Activated CD4-positive, alpha-beta T cell treated with anti-CD3 and anti-CD28 coated beads, Interleukin-2, amount 10 ng/mL, durations not matched to agents 24 days and 14 days (primary cell): ENCODE measurements at places on chromosomes 5 and 9. TPM values are rescaled to one million over a fixed set of nuclear protein-coding genes. Genes with fewer than 3 reads are reported as not detected.

GRCh38 chr5:65862384-65862783 lies 64.0 kb upstream of the ERBIN start:
- H3K27me3 ChIP-seq, result peaks cover 2% of the 10 kb centered on the region
- H3K36me3 ChIP-seq, result no peaks in the 10 kb centered on the region
- H3K4me3 ChIP-seq, result no peak overlapping the region
- no peak for DNase-seq

- H3K27me3 ChIP-seq, result no peaks in the 10 kb centered on the region
- H3K27ac ChIP-seq, result no peak overlapping the region
Measured at GRCh38 chr9:69131682-69132081, 42.4 kb upstream of the TJP2 start.

DNA sequence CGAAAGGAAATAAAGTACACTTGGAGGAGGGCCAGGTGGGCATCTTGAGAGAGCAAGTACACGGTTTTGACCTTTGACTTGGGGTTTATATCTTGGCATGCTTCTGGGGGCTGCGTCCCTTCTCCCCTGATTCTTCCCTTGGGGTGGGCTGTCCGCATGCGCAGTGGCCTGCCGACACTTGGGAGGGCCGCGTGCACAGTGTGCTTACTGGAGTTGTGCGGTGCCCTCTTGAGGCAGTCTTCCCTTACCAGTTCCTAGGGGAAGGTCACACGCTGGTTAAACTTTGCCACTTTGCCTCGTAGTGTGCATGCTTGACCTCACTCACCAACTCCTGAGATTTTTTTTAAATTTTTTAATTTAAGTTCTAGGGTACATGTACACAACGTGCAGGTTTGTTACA lies 4.3 kb upstream of the CLPTM1L start:
- peaks cover under 1% of the 10 kb centered on the region for H3K36me3 ChIP-seq
- H3K27ac ChIP-seq, result no peak overlapping the region
- DNase-seq, result no peak
- H3K27me3 ChIP-seq, result peaks cover 8% of the 10 kb centered on the region
- no peak overlapping the region for H3K4me3 ChIP-seq

GRCh38 chr9:114681594-114682332 lies at the start of gene TEX48:
Gene TEX48, minus strand, starts transcription at chr9:114682192. Its CDS starts 10,469 bp downstream, at chr9:114671723.
- H3K36me3 ChIP-seq, result peaks cover 14% of the 10 kb centered on the region
- H3K4me3 ChIP-seq, result peak within 1 kb of the TSS; percentile 39
- H3K4me1 ChIP-seq, result peaks cover 66% of the 10 kb centered on the region
- H3K27me3 ChIP-seq, result no peaks in the 10 kb centered on the region

GRCh38 chr5:68225911-68226545 lies 10.5 kb downstream of the PIK3R1 start:
- H3K27me3 ChIP-seq, result no peaks in the 10 kb centered on the region
- H3K27ac ChIP-seq, result peak overlapping the region; percentile 4
- H3K4me3 ChIP-seq, result no peak overlapping the region

DNA sequence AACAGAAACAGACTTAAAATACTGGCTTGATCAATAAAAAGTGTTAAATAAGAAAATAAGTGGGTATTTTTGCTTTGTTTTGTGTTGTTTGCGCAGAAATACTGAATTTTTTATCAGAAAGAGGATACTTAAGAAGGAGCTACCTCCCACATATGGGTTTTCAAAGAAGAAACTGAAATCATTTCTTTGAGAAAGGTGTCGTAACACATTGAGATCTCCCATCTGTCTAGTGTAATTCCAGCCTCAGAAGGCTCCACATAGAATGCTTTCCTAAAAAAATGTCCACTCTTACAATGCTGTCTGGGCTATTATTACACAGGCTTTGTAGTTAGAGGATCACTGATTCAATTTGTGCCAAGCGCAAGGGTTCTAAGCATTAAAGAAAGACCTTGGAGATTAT lies 226.2 kb downstream of the EPB41L4A start:
- peaks cover 25% of the 10 kb centered on the region for H3K27me3 ChIP-seq
- no peak overlapping the region for H3K4me3 ChIP-seq
- no peak for DNase-seq
- H3K36me3 ChIP-seq, result no peaks in the 10 kb centered on the region

GRCh38 chr9:87491523-87491922 lies 6.1 kb upstream of the DAPK1 start:
- no peaks in the 10 kb centered on the region for H3K36me3 ChIP-seq
- H3K4me3 ChIP-seq, result no peak overlapping the region
- no peak overlapping the region for H3K27ac ChIP-seq
- peaks cover 27% of the 10 kb centered on the region for H3K27me3 ChIP-seq
- no peak for DNase-seq

GRCh38 chr9:89723469-89724100 lies 118.8 kb downstream of the GADD45G start:
- H3K36me3 ChIP-seq, result peaks cover 26% of the 10 kb centered on the region
- H3K4me3 ChIP-seq, result no peak overlapping the region
- no peak overlapping the region for H3K27ac ChIP-seq
- H3K27me3 ChIP-seq, result no peaks in the 10 kb centered on the region

GRCh38 chr9:34311499-34312185 lies 17.4 kb downstream of the KIF24 start:
- no peak overlapping the region for H3K4me3 ChIP-seq
- DNase-seq, result no peak
- H3K27me3 ChIP-seq, result no peaks in the 10 kb centered on the region
- no peak overlapping the region for H3K27ac ChIP-seq

DNA sequence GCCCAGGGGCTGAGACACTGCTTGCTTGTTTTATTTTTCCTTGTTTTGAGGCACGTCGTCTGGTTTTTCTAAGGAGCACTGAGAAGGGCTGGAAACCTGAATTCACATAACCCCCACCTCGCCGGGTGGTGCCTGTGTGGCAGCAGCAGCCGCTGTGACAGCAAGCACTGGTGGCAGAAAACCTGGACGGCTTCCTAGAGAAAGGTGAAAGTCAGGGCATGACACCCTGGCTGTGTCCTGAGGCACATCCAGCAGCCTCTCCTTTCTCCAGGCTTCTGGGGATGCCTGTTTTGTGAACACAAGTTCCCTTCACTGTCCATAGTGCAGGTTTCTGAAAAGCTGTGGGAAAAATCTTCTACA lies 29.2 kb downstream of the MRPL36 start:
- no peak overlapping the region for H3K4me3 ChIP-seq
- no peaks in the 10 kb centered on the region for H3K36me3 ChIP-seq
- H3K4me1 ChIP-seq, result peaks cover 4% of the 10 kb centered on the region
- peaks cover 13% of the 10 kb centered on the region for H3K27me3 ChIP-seq

GRCh38 chr9:22693156-22693555 lies 246.5 kb downstream of the DMRTA1 start:
- DNase-seq, result no peak
- H3K4me1 ChIP-seq, result no peaks in the 10 kb centered on the region
- H3K27me3 ChIP-seq, result no peaks in the 10 kb centered on the region
- H3K36me3 ChIP-seq, result no peaks in the 10 kb centered on the region

DNA sequence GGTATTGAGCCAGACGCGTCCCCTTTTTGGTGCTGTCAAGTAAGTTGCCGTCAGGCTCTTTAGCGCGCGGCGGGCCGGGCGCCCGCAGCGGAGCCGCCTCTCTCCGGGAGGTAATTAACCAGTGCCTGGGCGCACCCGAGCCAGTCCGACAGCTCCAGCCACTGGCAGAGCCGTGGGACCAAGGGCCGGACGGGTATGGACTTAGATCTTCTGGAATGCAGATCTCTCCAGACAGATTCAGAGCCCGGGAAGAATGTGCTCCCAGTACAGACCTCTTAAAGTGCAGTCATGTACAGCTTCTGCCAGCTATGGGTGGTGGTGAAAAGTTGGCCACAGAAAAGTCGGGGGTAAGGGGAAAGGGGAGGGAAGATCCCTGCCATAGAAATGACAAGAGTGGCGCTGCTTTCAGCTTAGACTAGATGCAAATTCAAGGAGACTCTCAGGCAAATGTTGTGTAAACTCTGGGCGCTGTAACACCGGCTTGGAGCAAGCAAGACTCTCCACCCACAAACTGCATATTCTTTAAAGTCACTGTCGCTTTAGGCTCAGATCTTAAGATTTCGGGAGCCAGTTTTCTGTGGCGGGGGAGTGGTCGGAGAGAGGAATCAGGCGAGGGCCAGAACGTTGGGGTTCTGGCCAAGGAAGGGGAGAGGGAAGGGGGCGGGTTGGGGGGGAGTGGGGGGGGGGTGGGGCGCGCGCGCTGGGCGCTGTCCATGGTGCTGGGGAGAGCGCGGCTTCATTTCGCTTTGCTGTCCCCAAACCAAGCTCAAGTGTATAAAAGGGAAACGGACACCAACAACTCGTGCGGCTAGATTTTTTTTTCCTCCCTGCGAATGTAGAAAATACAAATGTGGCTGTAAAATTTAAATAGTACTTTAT lies 29.2 kb downstream of the NR2F1 start:
- H3K4me1 ChIP-seq, result peaks cover 8% of the 10 kb centered on the region
- H3K27me3 ChIP-seq, result peaks cover 85% of the 10 kb centered on the region
- no peak overlapping the region for H3K27ac ChIP-seq
- H3K36me3 ChIP-seq, result peaks cover 2% of the 10 kb centered on the region

- H3K27me3 ChIP-seq, result no peaks in the 10 kb centered on the region
- H3K36me3 ChIP-seq, result no peaks in the 10 kb centered on the region
- H3K4me3 ChIP-seq, result no peak overlapping the region
- peaks cover 7% of the 10 kb centered on the region for H3K4me1 ChIP-seq
- H3K27ac ChIP-seq, result no peak overlapping the region
Measured at GRCh38 chr5:102911973-102912372, 156.9 kb downstream of the PAM start.

DNA sequence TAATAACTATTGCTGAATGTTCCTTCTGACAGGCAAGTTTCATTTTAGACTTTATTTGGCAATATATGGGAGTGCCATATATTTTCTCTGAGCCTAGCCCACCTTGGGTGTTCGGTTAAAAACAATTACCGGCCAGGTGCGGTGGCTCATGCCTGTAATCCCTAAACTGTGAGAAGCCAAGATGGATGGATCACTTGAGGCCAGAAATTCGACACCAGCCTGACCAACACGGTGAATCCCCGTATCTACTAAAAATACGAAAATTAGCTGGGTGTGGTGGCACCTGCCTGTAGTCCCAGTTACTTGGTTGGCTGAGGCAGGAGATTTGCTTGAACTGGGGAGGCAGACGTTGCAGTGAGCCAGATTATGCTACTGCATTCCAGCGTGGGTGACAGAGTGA lies 47.9 kb downstream of the TNFSF15 start:
- peaks cover 2% of the 10 kb centered on the region for H3K27me3 ChIP-seq
- H3K4me3 ChIP-seq, result no peak overlapping the region
- H3K4me1 ChIP-seq, result peaks cover 14% of the 10 kb centered on the region
- DNase-seq, result no peak
- H3K27ac ChIP-seq, result no peak overlapping the region

DNA sequence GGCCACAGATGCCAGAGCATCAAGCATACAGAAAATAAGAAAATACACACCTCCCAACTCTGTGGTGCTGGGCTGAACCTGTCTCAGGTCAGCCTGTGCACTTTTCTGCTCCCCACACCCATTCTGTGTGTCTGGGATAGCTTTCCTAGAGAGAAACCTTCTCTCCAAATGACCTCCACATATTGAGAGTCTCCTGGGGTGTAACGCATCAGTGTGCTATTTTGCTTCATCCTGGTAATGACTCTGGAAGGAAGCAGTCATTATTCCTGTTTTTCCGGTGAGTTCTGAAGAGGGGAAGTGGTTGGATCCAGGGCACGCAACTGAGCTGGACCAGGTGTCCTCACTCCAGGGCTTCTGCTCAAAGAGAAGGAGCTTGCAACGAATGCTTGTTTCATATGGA lies 73.2 kb upstream of the SH3PXD2B start:
- no peaks in the 10 kb centered on the region for H3K36me3 ChIP-seq
- no peaks in the 10 kb centered on the region for H3K4me1 ChIP-seq
- peaks cover 4% of the 10 kb centered on the region for H3K27me3 ChIP-seq
- DNase-seq, result peak; percentile 21
- no peak overlapping the region for H3K4me3 ChIP-seq

Gene TNFSF8
- 148 and 150 TPM in 2 replicates for total RNA-seq

Gene UBQLN1
- total RNA-seq, result 131 and 144 TPM in 2 replicates

Gene SLC6A7
- not detected in 2 replicates for total RNA-seq

Gene AQP3
- total RNA-seq, result 3.2 and 4.1 TPM in 2 replicates
